Stimulated activated CD8-positive, alpha-beta memory T cell treated with anti-CD3 and anti-CD28 coated beads, Interleukin-4, amount 100 ng/mL, for 1 hour (primary cell): ENCODE measurements at places on chromosomes 5 and 9.

DNA sequence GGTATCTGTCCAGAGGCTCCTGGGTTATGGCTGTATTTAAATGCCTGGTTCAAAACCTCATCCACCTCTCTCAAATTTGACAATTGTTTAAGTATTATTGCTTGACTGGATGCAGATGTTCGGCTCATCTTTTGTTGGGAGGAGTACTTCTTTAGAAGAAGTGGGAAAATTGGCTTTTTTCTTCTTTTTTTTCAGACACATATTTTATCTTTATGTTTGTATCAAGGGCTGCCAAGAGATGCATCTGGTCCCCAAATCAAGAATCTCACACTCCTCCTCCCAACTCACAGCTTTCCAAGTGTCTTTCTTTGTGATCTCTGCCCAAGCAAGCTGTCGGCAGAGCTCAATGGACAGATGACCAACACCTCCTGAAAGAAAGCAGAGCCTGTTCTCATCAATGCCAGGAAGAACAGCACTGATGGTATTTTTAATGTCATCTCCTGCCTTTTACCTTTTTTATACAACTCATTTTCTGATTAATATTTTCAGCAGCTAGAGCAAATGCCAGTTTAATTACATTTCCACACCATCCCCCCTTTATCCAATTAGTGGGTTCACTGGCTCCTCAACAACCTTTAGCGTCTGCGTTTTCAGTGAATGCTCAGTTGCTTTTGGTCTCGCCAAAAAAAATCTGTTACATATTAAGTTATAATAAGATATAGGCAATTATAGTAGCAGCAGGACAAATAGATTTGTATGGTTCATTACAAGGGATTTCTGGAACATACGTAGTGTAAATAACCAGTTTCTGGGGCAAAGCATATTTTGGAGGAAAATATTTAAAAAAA, 110.3 kb upstream of the SLIT3 start:
- no peak for DNase-seq

- DNase-seq = no peak
These were observed 172.2 kb downstream of the PSAT1 start for GRCh38 chr9:78468974-78469576.

- no peak for DNase-seq
These were observed 64.5 kb downstream of the C9orf152 start for GRCh38 chr9:110143485-110143884.

GRCh38 chr5:39194466-39195136, 24.8 kb downstream of the FYB1 start:
- DNase-seq = no peak

DNA sequence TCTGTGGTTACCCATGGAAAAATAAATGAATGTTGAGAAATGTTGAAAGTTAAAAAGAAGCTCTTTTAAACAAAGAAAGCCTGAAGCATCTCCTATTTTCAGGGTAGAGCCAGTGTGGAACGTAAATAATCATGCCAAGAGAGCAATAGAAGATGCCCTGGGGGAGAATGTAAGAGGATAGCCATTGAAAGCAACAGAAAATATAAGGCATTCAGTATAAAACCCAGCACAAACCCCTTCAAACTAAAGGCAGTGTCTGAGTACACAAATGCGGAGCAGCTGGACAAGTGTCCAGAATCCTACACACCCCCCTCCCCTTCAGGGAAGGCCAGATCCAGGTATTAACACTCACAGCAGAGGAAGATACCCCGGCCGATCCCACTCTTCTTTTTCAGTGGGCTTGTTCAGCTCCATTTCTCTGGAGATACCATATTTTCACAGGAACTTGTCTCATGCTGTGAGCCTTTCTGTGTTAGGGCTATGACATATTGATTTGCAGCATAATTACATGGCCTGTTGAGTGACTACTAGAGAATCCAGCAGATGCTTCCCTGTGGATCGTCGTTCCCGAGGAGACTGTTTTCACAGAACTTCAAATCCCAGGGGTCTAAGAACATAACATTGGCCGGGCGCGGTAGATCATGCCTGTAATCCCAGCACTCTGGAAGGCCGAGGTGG, 101.2 kb downstream of the PLK2 start:
- no peak for DNase-seq

DNA sequence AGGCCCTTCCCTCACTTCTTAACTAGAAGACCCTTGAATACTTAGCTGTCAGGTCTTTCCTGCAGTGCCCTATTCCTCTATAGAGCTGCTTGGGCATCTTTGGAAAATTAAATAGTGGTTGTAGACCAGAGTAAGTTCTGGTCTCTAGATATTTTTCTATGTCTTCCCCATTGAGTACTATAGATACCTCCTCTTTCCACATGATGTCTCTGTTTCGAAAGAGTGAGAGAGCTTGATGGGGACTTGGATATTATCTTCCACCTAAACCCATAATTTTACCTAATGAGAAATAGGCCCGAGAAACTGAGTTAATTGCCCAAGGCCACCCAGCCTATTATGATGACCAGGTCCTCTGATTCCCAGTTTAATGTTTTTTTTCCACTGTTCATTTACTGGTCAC, 40.2 kb downstream of the SPEF2 start:
- DNase-seq = no peak

DNA sequence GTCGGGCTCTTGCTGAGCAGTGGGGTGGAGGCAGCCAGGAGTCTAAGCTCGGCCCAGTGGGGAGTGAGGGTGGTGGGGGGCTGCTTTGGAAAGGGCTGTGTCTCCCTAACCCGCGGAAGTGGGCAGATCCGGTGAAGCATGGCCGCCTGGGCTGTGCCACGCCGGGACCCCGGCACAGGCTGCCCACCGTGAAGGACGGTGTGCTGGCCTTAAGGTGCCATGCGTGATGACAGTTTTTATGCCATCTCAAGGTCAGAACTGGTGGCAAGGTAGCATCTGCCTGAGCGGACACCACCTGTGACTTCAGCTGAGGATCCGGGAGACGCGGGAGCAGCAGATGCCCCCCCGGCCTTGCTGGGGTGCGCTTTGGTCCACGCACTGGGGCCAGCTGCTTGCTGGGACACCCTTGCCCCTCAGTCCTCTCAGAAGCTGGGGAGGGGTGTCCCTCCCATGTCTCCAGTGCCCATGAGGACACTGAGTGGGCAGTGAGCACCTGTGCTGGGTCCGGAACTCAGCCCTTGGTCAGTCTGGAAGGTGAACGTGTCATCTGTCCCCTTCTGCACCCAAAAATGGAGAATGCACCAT, 53.9 kb downstream of the AHRR start:
- DNase-seq = no peak

- no peak for DNase-seq
These were observed 31.0 kb upstream of the GNA14 start for GRCh38 chr9:77679088-77679487.
